Psoas muscle (tissue), 8 donors: ENCODE measurements at places on chromosomes 4 and X. TPM values are rescaled to one million over a fixed set of nuclear protein-coding genes. Genes with fewer than 3 reads are reported as not detected.

Gene MAGEA2
- not detected for total RNA-seq

Gene GLOD5
- total RNA-seq, result not detected

Gene FGF5
- 0.05 TPM for total RNA-seq

Gene LONRF3
- 55.8 TPM for total RNA-seq

Gene NEIL3
- total RNA-seq, result 0.15 TPM

Gene SPATA4
- total RNA-seq, result 0.38 TPM

Gene FOXO4
- 80.7 TPM for total RNA-seq

Gene RASL11B
- 0.26 TPM for total RNA-seq

Gene EDNRA
- 2.2 TPM for total RNA-seq

Gene TEX11
- not detected for total RNA-seq

Gene USP51
- 0.34 TPM for total RNA-seq

Gene GRIA3
- total RNA-seq, result 0.10 TPM

Gene PNMA3
- 0.10 TPM for total RNA-seq

Gene CMC4
- 9.9 TPM for total RNA-seq
